Lower lobe of right lung (tissue), 2 donors: ENCODE measurements at places on chromosomes 5 and 9.

GRCh38 chr5:159402856-159403255 is 72.6 kb upstream of the IL12B start:
- DNase-seq, result no peak

DNA sequence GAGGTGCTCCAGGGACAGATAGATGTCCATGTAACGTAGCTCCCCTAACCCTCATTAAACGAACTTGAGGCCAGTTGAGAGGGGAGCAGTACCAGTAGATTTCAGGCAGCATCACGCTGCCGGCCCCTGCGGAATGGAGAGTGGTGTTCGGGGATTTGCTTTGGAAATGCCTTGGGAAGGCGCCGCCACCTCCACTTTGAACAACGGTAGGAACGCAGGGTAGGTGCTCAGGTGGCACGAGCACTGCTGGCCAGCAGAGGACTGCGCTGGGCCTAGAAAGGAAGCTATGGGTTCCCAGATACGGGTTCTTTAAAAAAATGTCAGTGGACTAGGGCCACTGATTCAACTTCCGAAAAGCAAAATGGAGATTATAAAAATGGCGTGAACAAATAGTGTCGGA is 271.8 kb downstream of the FANCC start:
- DNase-seq, result no peak

- no peak for DNase-seq
Observed at GRCh38 chr9:134494905-134495304, 146.7 kb upstream of the COL5A1 start.

GRCh38 chr9:92608241-92608908 is 61.6 kb downstream of the IPPK start:
- no peak for DNase-seq

DNA sequence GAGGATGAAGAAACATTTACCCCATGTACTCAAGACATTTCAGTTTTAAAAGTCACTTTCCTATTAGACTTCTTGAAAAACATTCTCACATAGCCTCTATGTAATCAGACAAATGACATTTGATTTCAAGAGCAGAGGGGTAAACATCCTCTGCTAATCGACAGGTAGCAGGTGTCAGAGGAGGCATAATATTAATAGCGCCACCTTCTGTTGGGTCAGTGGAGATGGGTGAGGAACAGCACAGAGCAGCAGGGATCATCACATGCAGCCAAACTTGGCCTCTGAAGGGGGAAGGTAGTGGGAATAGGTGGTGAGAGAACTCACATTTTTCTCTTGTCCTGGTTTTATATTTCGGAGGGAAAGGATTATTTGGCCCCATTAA is 3.3 kb upstream of the LSM11 start:
- no peak for DNase-seq

GRCh38 chr5:97355775-97356174 is 172.7 kb upstream of the RIOK2 start:
- DNase-seq, result no peak

DNA sequence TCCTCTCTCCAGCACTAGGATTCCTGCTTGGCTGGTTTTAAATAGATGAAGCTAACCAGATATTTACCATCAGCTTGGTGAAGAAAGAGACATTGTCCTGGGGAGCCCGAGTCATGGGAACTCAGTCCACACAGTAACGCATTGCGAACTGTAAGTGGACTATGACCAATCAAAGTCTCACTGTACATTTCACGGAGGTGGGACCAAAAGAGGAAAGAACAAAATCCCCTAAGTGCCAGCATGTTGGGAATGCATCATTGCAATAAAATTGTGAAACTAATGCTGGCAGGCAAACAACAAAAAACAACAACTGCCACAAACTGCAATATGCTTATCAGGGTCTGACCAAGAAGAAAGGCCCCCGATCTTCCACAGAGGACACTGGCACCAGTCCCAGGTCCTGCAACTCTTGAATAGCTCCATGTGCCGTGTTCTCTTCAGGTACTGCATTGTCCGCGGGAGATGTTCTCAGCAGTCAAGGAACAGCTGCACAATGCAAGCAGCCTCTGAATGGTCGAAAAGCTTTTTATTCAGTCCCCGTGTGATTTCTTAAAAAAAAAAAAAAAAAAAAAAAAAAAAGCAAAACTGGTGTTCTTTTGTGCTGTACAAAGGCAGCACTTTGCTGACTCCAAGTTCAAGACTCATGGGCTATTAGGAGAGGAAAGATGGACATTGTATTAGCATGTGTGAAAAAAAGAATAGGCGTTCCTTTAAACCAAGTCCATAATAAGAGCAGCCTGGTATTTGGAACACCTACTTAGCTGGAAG is 38.1 kb downstream of the SEMA6A start:
- no peak for DNase-seq

GRCh38 chr5:2207109-2207399 is 324.3 kb upstream of the IRX4 start:
- no peak for DNase-seq

DNA sequence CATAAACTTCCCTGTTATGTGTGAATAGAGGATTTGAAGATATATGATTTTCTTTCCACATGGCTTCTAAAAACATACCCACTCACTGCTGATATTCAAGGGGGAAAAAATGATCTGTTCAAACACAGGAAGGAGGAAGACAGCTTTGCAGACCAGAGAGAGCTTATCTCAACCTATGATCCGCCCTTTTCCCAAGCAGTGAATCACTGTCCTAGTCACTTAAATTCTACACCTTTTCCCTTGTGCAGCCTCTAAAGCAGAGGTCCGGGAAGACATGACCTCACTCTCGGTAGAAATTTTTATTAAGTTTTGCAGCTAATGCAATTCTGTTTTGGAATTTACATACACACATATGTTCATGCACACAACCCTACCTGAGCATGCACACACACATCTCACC is 197.2 kb downstream of the DIRAS2 start:
- no peak for DNase-seq
